A673 (cell line): ENCODE measurements at places on chromosomes 7 and 10. TPM values are rescaled to one million over a fixed set of nuclear protein-coding genes. Genes with fewer than 3 reads are reported as not detected.

DNA sequence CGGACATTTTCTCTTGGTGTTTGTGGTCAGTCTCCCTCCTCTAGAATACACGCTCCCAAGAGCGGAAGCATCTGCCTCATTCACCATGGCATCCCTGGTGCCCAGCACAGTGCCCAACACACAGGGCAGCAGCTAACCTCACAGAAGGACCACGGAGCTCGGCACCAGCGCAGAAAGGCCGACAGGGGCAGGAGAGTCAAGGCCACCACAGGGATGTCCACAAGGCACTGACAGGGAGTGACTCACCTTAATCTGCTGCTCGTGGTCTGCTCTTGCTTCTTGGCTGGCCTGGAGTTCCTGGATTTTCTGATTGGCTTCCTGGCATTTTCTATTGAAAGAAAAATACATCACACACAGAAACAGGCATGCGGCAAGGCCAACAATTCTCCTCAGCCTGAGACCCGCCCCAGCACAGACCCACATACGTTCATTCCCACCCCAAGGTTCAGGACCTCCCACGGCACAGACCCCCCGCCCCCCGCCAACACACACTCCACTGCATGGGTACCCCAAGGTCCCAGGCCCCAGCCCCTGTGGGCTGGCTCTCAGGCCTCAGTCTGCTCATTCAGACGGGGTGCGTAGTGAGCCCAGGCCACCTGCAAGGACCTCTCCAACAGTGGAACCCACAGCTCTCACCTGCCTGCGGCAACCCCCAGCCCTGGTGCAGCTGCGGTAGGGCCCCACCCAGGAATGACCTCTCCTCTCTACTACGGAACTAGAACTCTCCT lies 14.9 kb downstream of the MAD1L1 start:
- H3K27me3 ChIP-seq = no peaks in the 10 kb centered on the region
- no peak overlapping the region for H3K4me3 ChIP-seq
- DNase-seq = no peak
- no peak overlapping the region for H3K27ac ChIP-seq
- peaks cover 42% of the 10 kb centered on the region for H3K36me3 ChIP-seq

GRCh38 chr10:35554036-35554435 lies 51.1 kb upstream of the GJD4 start:
- H3K27me3 ChIP-seq = no peaks in the 10 kb centered on the region
- H3K4me1 ChIP-seq = no peaks in the 10 kb centered on the region
- no peak overlapping the region for H3K27ac ChIP-seq
- no peak for DNase-seq
- peaks cover 4% of the 10 kb centered on the region for H3K36me3 ChIP-seq
- no peak overlapping the region for H3K4me3 ChIP-seq

GRCh38 chr7:96316949-96317348 lies 4.9 kb downstream of the SLC25A13 start:
- no peak overlapping the region for H3K4me3 ChIP-seq
- peaks cover 19% of the 10 kb centered on the region for H3K4me1 ChIP-seq
- H3K27ac ChIP-seq = no peak overlapping the region
- no peak for DNase-seq

DNA sequence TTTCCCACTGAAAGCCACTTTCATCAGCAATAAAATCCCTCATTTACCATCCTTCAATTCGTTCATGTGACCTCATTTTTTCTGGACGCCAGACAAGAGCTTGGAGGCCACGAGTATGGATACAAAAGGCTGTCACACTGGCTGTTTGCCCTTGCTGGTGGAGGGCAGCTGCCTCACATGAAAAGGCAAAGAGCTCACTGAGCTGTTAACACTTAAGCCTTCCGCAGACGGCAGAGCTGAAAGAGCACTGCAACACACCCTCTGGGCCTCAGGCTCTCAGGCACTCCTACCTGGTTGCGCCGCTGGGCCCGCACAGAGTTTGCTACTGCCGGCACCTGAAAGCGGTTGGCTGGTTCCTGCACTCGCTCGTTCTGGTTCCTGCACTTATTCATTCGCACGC lies 193.5 kb downstream of the CFTR start:
- no peak for DNase-seq
- H3K4me1 ChIP-seq = no peaks in the 10 kb centered on the region
- H3K4me3 ChIP-seq = no peak overlapping the region
- no peak overlapping the region for H3K27ac ChIP-seq
- no peaks in the 10 kb centered on the region for H3K27me3 ChIP-seq

The CUEDC2 gene
- total RNA-seq = 63.7 and 72.1 TPM in 2 replicates

GRCh38 chr7:127189074-127189473 lies 63.7 kb downstream of the GRM8 start:
- no peak overlapping the region for H3K4me3 ChIP-seq
- no peak overlapping the region for H3K27ac ChIP-seq
- no peaks in the 10 kb centered on the region for H3K36me3 ChIP-seq
- H3K27me3 ChIP-seq = no peaks in the 10 kb centered on the region
- H3K4me1 ChIP-seq = no peaks in the 10 kb centered on the region

DNA sequence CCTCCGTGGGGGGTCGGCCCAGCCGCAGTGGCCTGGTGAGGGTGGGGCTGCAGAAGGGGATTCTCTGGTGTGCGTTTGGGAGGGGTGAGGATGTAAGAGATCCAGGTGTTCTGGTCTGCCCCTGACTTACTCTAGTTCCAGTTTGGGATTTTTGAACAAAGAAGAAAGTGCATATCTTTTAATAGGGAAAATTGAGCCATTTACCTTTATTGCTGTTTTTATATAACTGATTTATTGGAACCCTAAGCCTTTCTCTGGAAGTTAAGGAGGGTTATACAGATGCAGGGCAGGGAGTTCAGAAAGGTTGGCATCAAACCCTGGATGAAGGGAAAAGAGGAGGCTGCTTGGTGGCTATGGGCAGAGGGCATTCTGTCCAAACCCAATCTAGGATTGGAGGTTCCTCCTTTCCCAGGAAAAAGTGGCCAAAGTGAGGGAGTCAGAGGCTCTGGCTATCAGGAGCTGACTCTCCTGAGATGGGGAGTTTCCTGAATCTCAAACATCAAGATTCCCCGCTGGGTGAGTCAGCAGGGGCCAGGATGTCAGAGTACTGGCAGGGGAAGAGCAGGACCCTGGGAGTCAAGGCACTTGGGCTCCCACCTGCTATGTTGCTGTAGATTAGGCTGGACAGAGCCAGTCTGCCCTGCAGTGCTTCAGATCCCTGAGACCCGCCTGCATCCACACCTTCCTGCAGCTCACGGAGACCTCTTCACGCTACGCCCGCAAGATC lies 67.5 kb downstream of the CLIP2 start:
- H3K4me1 ChIP-seq = peaks cover 4% of the 10 kb centered on the region
- no peak for DNase-seq
- no peaks in the 10 kb centered on the region for H3K27me3 ChIP-seq
- H3K4me3 ChIP-seq = no peak overlapping the region

- peaks cover 4% of the 10 kb centered on the region for H3K27me3 ChIP-seq
- no peak overlapping the region for H3K27ac ChIP-seq
- H3K4me1 ChIP-seq = no peaks in the 10 kb centered on the region
- DNase-seq = no peak
Observed at GRCh38 chr10:98323221-98324164, 55.5 kb upstream of the LOXL4 start.

DNA sequence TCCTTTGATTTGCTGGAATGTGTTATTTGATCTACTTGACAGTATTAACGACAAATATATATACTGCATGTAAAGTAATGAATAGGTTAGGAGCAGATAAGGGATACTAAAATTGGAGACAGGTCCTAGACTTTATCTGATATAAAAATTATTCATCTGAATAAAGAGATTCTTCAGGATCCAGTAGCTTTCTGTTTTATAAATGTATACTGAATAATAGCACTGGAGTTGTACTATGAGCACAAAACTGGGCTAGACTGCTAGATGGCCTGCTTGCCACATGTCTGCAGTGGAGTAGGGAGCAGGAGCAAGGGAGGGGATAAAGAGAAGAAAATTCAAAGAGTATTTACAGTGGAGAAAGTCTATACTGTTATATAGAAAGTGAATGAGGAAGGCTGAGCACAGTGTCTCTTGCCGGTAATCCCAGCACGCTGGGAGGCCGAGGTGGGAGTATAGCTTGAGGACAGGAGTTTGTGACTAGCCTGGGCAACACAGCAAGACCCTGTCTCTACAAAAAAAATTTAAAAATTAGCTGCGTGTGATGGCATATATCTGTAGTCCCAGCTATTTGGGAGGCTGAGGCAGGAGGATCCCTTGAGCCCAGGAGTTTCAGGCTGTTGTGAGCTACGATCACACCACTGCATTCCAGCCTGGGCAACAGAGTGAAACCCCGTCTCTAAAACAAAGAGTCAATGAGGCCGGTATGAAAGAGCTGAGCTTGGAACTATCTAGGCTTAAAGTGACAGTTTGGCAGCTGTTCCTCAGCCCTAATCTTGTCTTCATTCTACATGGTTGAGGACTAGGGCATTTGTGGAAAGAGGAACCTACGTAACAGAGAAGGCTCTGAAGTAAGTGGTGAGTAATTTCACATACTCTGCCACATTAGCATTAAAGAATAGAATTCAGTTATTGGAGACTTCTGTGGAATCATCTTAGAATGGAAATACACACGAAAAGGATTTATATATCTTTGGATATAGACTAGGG lies 41.8 kb downstream of the CD36 start:
- H3K27me3 ChIP-seq = no peaks in the 10 kb centered on the region
- H3K36me3 ChIP-seq = no peaks in the 10 kb centered on the region
- no peak for DNase-seq
- no peak overlapping the region for H3K4me3 ChIP-seq
- no peak overlapping the region for H3K27ac ChIP-seq

The GAD2 gene
- total RNA-seq = 0.17 and 0.28 TPM in 2 replicates

DNA sequence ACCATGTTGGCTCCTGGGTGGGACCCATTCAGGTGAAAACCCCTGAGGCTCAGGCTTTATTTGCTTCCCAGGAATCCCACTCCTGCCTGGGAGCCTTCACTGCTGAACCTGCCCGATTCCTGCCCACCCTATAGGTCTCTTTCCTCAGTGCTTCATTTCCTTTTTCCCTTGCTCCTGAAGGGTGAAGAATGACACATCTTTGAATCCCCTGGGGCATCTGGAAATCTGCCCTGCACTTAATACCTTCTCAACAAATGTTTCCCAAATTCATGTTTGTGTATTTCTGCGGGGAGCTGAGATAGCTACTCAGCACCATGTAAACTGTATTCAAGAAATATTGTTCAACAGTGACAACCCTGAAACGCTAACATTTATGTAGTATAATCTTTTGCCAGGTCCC lies 10.3 kb upstream of the PCBD1 start:
- H3K4me3 ChIP-seq = no peak overlapping the region
- H3K36me3 ChIP-seq = no peaks in the 10 kb centered on the region
- H3K27me3 ChIP-seq = no peaks in the 10 kb centered on the region
- H3K4me1 ChIP-seq = peaks cover 8% of the 10 kb centered on the region
- no peak overlapping the region for H3K27ac ChIP-seq

GRCh38 chr10:69715156-69715898 lies 85.3 kb downstream of the FAM241B start:
- H3K4me3 ChIP-seq = no peak overlapping the region
- H3K27me3 ChIP-seq = no peaks in the 10 kb centered on the region
- DNase-seq = no peak
- no peaks in the 10 kb centered on the region for H3K4me1 ChIP-seq
